ENCODE measurements at places on chromosomes 3 and 15. TPM values are rescaled to one million over a fixed set of nuclear protein-coding genes. Genes with fewer than 3 reads are reported as not detected.
A peak's percentile ranks its signal among the peaks of the same experiment; 100 is the strongest.

DNA sequence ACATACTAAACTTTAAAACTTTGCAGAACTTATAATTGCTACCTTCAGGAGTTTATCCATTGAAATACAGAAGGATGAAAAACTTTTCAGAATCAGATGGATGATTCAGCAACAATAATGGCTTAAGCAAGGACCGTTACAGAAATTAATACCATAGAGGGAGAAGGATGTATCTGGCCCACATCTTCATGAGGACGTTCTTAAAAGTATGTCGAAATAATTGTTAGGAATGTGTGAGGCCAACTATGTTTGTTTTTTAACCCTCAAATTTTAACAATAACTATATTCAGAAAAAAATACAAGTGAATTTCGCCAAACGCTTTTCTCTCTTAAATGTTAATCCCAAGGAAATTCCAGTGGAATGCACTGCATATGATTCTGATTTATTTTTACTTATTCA, 105.2 kb upstream of the EPHA3 start:
- no peak for DNase-seq
- no peak overlapping the region for H3K27ac ChIP-seq
- H3K4me1 ChIP-seq: no peaks in the 10 kb centered on the region
- no peaks in the 10 kb centered on the region for H3K27me3 ChIP-seq
- H3K36me3 ChIP-seq: no peaks in the 10 kb centered on the region
- H3K4me3 ChIP-seq: no peak overlapping the region

DNA sequence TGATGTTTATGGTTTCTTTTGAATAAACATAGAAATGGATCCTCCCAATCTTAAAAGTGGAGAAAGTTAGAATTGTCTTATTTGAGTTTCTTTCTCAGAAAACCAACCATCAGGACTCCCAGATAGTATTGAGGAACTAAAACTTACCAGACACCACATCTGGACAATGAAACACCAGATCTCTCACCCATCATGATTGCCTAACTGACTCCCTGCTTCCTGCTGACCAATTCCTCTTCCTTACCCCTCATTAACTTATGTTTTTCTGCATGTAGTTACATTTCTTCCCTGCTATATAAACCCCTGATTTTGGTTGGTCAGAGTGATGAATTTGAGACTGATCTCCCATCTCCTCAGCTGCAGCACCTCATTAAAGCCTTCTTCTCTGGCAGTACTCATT, 242.0 kb upstream of the SETMAR start:
- no peak overlapping the region for H3K27ac ChIP-seq
- no peak overlapping the region for H3K4me3 ChIP-seq
- no peaks in the 10 kb centered on the region for H3K36me3 ChIP-seq
- no peak for DNase-seq
- H3K4me1 ChIP-seq: no peaks in the 10 kb centered on the region

DNA sequence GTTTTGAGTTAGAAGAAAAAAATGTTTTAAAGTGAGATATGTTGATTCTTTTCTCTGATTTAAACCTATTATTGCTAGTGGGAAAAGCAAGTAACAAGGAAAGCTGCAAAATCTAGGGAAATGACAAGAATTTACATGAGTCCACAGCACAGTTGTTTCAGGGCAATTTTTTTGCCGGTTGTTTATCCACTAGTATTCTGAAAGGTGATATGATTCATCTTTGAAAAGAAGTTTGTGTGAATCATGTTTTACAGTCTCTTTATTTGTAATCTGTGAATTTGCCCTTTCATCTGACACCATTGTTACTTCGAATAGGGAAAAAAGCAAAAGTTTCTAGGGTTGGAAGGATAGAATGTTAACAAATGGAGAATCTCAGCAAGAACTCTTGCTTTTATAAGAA, 894.7 kb downstream of the OTOL1 start:
- no peaks in the 10 kb centered on the region for H3K27me3 ChIP-seq
- no peak overlapping the region for H3K4me3 ChIP-seq
- H3K36me3 ChIP-seq: no peaks in the 10 kb centered on the region
- H3K27ac ChIP-seq: no peak overlapping the region
- H3K4me1 ChIP-seq: peaks cover 3% of the 10 kb centered on the region
- DNase-seq: peak; percentile 69

DNA sequence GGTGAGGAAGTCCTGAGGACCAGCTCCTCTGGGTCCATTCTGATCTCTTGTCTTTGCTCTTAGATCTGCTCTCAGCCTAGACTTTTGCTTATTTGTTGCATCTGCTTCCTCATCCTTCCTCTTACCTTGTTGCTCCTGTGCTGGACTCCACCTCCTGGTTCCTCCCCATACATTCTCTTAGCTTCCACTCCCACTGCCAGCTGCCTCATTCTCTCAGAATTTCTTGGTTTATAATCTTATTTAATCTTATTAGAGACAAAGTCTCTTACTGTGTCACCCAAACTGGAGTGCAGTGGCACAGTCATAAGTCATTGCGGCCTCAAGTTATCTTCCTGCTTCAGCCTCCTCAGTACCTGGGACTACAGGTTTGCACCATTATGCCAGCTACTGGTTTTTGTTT, 68.2 kb upstream of the PSMD6 start:
- H3K27ac ChIP-seq: no peak overlapping the region
- H3K4me3 ChIP-seq: no peak overlapping the region
- H3K4me1 ChIP-seq: no peaks in the 10 kb centered on the region
- no peaks in the 10 kb centered on the region for H3K27me3 ChIP-seq

GRCh38 chr3:197380786-197381185, 82.4 kb upstream of the DLG1 start:
- no peak for DNase-seq
- peaks cover 4% of the 10 kb centered on the region for H3K4me1 ChIP-seq
- no peak overlapping the region for H3K4me3 ChIP-seq
- H3K36me3 ChIP-seq: no peaks in the 10 kb centered on the region
- H3K27ac ChIP-seq: no peak overlapping the region

SCAANT1 gene
- not detected for polyA plus RNA-seq

ZSCAN29 gene
- 6.8 TPM for polyA plus RNA-seq

All from IMR-90 (cell line).